GM13977 (cell line): ENCODE measurements at places on chromosomes 12 and 14.

- no peak for DNase-seq
Observed at GRCh38 chr12:99627459-99627858, 20.1 kb upstream of the GARIN6 start.

- peak; percentile 13 for DNase-seq
Observed at GRCh38 chr12:33587784-33588712, 148.4 kb upstream of the SYT10 start.

DNA sequence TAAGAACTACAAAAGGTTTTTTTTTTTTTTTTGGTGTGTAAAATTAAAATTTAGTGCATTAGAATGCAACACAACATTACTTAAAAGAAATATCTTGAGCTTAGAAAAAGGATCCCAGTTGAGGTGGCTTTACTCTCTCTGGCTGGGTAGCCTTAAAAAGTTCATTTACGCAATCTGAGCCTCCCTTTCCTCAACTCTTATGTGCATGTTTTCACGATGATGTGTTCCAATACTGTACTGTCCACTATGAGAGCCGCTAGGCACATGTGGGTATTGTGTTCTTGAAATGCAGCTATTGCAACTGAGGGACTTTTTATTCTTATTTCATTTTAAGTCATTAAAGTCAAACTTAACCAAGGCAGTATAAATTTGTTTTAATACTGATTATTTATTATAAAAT is 460.9 kb upstream of the SYT1 start:
- no peak for DNase-seq

GRCh38 chr14:99619835-99620834 is 16.1 kb upstream of the CCDC85C start:
- DNase-seq: no peak
